Activated naive CD4-positive, alpha-beta T cell treated with anti-CD3 and anti-CD28 coated beads, Interleukin-2, amount 50 U/mL, for 16 hours (primary cell): ENCODE measurements at places on chromosomes 5 and 9.

DNA sequence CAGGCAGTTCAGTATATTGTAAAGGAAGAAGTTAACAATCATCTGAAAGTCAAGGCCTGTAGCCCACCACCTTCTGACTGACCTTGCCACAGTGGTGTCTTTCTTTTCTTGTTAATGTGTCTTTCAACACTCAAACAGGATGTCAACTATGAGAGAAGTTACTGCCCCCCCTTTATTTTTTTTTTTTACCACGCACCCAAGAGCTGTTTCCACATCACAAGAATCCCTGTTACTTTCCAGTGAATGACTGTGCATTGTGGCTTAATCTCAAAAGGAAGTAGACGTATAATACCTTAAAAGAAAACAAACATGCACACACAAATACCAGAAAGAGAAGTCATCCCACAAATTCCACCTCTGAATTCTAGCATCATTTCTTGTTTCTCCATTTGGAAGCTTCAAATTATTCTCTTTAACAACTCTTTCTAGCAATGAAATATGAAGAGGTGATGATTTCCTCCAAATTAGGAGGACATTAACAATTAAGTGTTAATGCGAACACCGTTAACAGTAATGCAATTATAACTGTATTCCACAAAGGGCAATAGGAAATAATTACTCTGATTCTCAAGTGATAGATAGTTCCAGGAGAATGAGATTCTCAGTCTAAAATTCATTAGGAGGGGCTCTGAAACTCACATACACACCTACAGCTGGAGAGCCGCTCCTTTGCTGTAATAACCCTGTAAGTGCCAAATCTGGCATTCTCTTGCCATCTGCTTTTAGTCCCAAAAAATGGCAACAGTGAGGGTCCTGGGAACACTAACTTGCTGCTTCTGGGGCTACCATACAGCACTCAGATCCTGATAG, 201.0 kb downstream of the EFNA5 start:
- DNase-seq: no peak

- no peak for DNase-seq
These were observed 1952.6 kb downstream of the MAT2B start for GRCh38 chr5:165457859-165458481.

DNA sequence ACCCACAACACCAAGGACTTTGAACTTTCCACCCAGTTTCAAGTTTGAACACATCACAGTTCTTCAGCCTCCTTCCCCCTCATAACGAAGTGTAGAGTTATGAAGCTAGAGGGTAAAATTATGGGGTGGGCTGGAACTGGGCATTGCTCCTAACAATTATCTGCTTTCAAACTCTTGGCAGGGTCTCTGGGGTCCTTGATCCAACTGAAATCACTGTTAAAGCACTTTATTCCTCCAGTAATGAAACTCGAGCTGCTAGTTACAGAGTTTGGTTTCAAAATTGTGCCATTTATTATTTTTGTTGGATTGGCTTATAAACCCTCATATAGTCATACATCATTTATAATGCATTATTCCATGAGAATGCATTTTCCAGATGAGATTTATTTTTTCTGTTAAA, 158.5 kb downstream of the RGS3 start:
- no peak for DNase-seq

DNA sequence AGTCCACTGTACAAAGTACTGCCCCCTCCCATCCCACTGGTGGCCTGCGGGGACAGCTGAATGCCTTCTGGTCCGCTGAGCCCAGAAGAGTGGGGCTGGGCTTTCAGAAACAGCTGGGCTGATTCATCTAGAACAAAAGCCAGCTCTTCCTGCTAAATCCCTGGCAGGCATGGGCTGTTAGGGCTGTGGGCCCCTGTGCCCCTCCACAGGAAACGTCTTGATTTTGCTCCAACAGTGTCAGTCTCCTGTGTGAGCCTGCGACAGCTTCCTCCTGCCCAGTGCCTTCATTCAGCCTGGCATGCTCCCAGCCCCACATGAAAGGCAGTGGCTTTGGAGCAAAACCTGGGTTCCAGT, 6.9 kb upstream of the GSN start:
- no peak for DNase-seq

DNA sequence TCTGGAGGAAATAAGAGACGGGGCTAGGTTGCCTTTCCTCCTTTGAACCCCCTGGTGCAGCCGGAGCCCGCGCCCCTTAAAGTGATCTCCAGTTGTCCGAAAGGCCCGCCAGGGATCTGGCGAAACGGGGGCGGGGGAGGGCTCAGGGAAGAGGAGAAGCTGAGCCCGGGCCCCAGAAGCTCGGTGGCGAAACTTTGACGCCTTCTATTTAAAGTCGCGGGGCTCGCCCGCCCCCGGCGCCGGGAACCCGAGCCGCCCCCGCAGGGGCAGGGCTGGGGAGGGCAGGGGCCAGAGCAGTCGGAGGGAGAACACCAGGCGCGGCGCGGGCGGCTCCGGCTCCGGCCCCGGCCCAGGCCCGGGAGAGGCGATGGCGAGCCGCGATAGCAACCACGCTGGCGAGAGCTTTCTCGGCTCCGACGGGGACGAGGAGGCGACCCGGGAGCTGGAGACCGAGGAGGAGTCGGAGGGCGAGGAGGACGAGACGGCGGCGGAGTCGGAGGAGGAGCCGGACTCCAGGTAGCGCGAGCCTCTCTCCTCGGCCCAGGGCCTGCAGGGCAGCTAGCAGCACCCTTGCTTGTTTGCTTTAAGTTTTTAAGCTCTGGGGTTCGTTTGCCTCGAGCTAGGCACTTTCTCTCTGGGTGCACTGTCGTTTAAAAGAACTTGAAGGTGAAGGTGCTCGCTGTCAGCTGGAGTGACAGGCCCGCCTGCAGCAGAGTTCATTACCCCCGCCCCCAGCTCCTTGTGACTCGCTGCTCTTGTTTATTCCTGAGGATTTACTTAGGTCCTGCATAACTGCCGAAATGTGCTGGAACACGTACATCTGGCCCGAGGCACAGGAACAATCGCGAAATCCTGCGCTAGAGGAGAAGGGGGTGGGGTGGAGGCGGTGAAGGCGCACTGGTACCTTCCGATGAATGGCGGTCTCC, at the start of gene CMYA5:
Gene CMYA5 (plus strand): TSS at position 296 of the 926 bp plus-strand sequence. CDS start 72 bp downstream, at position 368.
- DNase-seq: no peak

GRCh38 chr9:121463026-121463807, 36.4 kb downstream of the GGTA1 start:
- DNase-seq: no peak

GRCh38 chr5:4579679-4580078, 560.5 kb upstream of the ADAMTS16 start:
- no peak for DNase-seq

DNA sequence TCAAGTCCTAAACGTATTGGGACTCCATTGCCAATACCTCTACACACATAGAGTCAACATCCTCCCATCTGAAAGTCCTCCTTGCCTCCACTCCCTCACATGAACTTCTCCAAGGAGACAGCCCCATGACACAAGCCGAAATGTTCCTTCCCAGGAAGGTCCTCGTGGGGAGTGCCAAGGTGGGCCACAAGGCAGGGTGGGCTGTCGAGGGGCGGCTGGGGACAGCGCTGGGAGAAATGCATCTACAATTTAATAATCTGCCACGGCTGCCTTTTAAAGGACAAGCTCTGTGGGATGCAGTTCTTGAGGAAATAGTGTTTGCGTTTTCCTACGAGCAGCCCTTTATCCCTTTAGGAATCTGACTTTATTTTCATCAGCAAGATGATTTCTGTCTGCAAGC, 138.7 kb downstream of the GABBR2 start:
- DNase-seq: no peak

GRCh38 chr5:67493676-67494075, 297.1 kb upstream of the CD180 start:
- DNase-seq: no peak

GRCh38 chr5:139414581-139415130, 10.8 kb upstream of the SPATA24 start:
- no peak for DNase-seq

- no peak for DNase-seq
These were observed 163.8 kb upstream of the TRPM3 start for GRCh38 chr9:71285191-71285656.

DNA sequence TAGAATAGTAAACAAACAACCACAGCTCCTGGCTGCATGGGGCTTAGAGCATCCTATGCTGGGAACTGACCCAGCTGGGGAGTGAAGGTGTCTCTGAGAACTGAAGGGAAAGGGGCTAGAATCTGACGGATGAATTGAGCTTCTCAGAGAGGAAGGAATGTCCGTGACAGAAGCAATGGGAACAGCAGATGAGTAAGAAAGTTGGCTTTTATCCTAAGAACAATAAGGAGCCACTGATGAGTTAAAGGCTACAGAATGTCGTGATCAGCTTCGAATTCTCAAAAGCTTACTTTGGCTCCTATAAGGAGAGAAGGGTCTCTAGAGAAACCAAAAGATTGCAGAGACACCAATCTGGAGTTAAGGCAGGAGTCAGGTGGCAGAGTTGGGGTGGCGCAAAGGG, 52.6 kb downstream of the EBF1 start:
- DNase-seq: no peak

DNA sequence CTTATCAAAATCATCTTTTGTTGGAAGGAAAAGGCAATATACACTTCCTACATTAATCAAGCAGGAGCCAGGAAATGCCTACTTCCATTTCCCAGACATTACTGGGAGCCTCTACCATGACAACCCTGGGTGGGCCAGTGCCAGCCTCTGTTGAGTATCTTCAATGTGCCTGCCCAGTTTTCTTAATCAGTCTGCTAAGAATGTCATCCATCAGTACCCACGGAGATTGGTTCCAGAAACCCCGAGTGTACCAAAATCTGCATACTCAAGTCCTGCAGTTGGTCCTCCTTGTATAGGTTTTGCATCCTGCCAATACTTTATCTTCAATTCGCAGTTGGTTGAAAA, 82.4 kb downstream of the MARCHF3 start:
- no peak for DNase-seq

GRCh38 chr9:12916042-12916441, 141.2 kb downstream of the LURAP1L start:
- DNase-seq: no peak

GRCh38 chr5:58066557-58066956, 393.3 kb downstream of the PLK2 start:
- no peak for DNase-seq

- no peak for DNase-seq
These were observed 485.4 kb downstream of the ZNF608 start for GRCh38 chr5:124260921-124261515.

- no peak for DNase-seq
These were observed 36.8 kb downstream of the NSG2 start for GRCh38 chr5:174082286-174082685.

GRCh38 chr5:101045689-101046088, 142.6 kb upstream of the ST8SIA4 start:
- DNase-seq: no peak

GRCh38 chr9:35743452-35743851, 5.6 kb downstream of the GBA2 start:
- no peak for DNase-seq

- no peak for DNase-seq
These were observed 38.1 kb downstream of the CRHBP start for GRCh38 chr5:76990899-76991459.

- no peak for DNase-seq
These were observed 639.3 kb downstream of the MTRR start for GRCh38 chr5:8508231-8508630.

DNA sequence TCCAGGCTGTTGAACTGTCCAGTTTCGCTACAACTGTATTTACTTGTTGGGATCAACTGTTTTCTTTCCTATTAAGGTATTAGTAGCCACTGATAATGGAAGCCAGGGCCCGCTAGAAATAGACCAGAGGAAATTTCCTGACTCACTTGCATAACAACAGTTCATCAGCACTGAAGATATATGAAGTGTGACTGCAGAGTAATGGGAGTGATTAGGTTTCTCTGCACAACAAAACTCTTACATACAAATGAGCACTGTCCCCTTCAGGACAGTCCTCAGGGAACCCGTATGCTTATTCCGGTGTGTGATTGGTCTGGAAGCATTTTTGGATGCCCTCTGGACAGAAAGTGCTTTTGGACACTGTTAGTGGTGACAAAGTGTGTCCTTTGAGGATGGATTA, 55.3 kb downstream of the LIX1 start:
- no peak for DNase-seq

DNA sequence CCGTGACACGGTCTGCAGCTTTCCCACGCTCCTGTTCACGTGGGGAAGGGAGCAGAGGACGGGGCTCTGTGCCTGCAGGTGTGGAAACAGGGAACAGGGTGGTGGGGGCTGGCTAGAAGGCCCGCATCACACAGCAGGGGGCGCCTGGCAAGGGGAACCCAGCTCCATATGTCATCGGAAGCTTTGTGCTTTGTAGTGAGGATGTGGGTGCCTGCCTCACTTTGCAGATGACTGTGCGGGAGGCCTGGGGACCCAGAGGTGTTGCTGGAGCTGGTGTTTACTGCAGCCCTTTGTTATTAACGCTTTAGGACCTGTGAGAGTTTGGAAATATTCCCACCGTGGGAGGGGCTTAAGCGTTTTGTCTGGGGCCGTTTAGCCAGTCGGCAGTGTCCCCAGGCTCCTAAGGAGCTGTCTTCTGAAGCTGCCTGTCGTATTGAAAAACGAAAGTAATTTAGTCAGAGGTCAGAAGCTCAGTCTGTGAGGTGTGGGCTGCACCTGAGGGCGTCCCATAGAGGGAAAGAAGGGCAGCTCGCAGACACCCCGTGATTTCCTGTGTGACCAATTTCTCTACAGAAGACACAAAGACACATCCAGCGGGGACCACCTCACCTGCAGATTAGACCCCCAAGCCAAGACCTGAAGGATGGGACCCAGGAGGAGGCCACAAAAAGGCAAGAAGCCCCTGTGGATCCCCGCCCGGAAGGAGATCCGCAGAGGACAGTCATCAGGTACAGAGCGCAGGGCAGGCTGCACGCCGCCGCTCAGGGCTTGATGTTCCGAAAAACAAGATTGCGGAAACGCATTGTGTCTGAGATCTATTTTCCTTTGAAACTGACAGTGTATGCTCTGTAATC, 9.1 kb downstream of the MAN1B1 start:
- DNase-seq: peak; percentile 87

DNA sequence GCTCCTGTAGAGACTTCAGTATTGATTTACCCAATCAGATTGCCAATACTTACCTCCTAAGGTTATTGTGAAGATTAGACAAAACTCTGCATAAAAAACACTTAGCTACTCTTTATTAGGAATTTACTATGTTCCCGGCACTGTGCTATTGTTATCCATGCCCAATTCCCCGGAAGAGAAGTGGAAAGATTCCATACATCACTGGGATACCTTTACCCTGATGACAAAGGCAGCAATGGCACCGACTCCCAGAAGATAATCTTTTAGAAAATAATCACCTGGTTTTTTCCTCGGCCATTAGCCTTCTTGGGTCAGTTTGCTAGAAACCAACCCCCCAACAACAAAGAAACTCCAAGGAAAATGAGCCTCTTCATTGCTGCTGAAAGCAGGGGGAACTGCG, 226.0 kb downstream of the SNX18 start:
- DNase-seq: no peak

GRCh38 chr5:20605732-20606525, 617.9 kb upstream of the CDH18 start:
- no peak for DNase-seq

GRCh38 chr5:132465059-132465707, 25.4 kb downstream of the IRF1 start:
- no peak for DNase-seq

DNA sequence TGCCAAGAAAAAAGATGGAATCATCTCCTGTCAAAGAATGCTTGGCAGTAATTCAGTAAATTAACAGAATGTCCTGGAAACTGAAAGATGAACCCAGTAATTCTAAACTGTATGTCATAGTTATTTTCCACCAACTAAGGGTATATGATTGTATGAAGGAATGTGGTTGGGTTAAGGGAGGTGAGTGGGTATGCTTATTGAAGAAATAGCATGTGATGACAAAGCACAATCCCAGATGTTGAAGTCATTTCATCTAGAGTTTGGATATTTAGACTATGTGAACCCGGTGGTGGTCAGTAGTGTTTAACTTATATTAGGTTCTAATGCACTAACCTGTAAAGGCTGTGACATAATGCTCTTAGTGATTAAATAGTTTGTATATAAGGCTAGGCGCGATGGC, 87.3 kb downstream of the CDKN2A start:
- DNase-seq: no peak
